NCI-H748 treated with DMSO at 0.1 percent for 48 hours (cell line): ENCODE measurements at places on chromosomes 1 and 21.

GRCh38 chr1:15966081-15966955 is 9.6 kb downstream of the ZBTB17 start:
- DNase-seq: no peak

GRCh38 chr1:38153778-38154470 is 107.3 kb upstream of the POU3F1 start:
- DNase-seq: no peak

DNA sequence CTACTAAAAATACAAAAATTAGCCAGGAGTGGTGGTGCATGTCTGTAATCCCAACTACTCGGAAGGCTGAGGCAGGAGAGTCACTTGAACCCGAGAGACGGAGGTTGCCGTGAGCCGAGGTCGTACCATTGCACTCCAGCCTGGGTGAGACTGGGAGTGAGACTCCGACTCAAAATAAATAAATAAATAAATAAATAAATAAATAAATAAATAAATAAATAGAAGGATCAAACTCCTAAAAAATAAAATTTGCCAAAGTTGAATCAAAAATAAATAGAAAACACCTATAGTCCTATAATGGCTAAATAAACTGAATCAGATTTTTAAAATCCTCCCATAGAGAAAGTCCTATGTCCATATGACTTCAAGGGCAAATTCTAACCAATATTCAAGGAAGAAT is 15.2 kb upstream of the PEX19 start:
- DNase-seq: no peak

DNA sequence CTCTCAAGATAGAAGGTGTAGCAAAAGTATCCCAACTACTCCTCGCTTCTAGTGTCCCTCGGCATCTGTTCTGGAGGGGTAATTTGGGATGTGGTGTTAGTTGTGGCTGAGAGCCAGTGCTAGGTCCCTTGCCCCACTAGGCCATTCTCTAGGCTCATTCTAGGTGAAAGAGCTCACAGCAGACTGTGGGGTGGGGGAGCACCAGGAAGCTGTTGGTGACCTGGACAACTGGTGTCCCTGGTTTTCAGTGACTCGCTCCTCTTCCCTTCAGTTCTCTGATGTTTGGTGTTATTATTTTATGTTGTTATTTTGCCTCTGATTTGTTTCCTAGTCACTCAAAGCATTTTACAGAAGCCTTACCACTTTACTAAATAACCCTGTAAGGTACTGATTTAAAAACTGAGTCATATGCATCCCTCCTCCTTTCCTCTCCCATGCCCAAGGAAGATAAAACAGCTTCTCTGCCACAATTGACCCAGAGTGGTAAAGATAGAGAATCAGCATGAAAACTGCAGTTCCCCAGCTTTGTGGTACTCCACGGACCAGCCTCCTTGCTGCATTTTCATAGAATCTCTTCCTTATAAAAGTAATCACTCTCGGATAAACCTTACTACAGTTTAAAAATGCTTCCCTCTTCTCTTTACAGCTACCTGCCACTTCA is 14.1 kb downstream of the DYRK3 start:
- DNase-seq: no peak

GRCh38 chr1:75334876-75335389 is 200.7 kb downstream of the LHX8 start:
- DNase-seq: no peak

DNA sequence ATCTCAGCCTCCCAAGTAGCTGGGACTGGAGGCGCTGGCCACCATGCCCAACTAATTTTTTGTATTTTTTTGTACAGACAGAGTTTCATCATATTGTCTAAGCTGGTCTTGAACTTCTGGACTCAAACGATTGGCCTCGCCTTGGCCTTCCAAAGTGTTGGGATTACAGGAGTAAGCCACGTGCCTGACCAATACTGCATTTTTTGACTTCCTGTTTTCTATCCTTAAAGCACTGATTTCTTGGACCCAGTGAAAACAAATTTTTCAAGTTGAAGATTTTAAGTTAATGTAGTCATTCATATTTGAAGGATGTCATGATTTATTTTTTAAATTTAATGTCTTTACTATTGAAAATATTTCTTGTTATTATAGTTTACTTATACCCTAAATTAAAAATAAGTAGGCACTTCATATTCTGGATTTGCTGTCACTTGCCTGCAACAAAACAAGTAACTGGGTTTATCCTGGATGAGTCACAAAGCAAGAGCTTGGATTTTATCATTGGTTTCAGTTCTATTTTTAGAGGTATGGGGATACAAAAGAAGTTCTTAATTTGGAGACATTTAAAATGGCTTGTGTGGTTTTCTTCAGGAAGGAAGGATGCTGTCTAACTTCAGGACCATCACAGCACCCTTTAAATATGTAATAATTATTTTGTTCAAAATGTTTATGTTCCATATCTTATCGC is 2.2 kb upstream of the VPS45 start:
- DNase-seq: no peak

DNA sequence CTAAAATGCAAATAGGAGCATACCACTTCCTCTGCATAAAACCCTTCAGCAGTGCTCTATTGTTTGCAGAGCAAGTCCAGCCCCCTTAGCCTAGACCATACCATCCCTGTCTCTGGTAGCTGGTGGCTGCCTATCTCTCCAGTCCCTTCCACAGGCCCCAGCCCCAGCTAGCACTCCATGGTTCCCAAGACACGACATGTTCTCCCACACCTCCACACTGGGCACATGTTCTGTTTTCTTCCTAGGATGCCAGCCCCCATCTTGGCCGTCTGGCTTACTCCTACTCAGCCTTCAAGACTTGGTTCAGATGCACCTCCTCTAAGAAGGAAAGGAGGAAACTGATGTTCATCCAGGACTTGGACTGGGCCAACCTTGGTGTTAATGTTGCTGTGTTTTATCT is 108.4 kb downstream of the BEND5 start:
- no peak for DNase-seq

- no peak for DNase-seq
Measured at GRCh38 chr1:233361876-233362275, 34.4 kb downstream of the MAP3K21 start.

GRCh38 chr1:94621395-94621794 is 79.8 kb upstream of the F3 start:
- no peak for DNase-seq

- DNase-seq: no peak
Measured at GRCh38 chr21:37460196-37460595, 93.6 kb downstream of the DYRK1A start.

DNA sequence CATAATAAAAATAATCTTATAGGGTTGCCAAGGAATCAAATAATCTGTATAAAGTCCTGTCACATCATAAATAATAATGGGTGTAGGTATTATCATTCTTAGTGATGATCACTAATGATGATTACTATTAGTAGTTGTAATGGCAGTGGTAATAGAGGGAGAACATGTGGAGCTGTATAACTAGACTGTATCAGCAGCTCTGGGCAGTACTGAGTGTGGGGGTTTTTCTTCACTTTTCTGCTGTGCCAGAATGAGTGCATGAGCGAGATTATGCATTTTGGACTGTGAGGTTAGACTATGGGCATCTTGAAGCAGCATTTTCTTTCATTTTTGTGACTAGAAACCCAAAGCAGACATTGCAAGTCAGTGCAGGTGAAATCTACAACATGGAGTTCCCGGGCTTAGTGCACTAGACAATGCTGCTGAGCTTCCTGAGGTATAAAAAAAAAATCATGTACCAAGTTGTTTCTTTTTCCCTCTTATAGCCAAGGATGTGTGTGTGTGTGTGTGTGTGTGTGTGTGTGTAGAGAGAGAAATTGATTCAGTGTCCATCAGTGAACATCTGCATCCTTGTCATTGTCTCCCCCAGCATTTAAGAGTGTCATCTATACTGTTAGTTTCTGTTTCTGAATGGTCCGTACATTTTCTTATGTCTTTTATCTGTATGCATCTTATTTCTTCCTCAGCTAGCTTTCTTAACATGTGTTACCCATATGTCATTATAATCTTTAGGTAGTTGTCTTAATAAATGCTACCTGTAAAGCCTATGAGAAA is 86.6 kb downstream of the GIPC2 start:
- no peak for DNase-seq

DNA sequence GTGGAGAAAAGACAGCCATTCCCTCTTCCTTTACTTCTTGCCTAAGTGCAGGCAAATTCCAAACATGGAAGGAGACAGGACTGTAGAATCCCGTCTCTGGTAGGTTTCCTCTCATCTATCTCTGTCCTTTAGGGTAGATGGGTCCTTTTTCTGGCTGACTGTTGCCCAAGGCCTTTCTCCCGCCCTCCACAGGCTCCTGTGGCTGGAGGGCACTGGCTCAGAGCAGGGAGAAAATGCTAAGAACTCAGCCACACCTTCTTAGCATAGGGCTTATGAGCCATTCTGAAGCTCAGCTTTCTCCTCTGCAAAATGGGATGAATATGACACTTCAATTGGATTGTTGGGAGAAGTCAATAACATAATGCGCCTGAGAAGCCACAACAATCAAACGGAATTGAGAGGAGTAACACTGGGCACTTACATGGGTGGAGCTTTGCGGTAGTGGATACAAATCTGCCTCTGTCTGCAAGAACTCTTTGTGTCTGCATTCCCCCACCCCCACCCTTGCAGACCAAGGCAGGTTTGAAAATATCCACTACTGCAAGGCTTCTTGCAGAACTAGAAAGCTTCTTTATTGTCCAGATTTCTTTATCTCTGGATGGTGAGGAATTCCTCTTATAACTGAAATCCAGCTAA is 94.7 kb downstream of the CSMD2 start:
- no peak for DNase-seq

GRCh38 chr1:112686835-112687234 is 12.4 kb downstream of the MOV10 start:
- DNase-seq: no peak

GRCh38 chr1:91706140-91706957 is 179.6 kb downstream of the TGFBR3 start:
- DNase-seq: no peak

DNA sequence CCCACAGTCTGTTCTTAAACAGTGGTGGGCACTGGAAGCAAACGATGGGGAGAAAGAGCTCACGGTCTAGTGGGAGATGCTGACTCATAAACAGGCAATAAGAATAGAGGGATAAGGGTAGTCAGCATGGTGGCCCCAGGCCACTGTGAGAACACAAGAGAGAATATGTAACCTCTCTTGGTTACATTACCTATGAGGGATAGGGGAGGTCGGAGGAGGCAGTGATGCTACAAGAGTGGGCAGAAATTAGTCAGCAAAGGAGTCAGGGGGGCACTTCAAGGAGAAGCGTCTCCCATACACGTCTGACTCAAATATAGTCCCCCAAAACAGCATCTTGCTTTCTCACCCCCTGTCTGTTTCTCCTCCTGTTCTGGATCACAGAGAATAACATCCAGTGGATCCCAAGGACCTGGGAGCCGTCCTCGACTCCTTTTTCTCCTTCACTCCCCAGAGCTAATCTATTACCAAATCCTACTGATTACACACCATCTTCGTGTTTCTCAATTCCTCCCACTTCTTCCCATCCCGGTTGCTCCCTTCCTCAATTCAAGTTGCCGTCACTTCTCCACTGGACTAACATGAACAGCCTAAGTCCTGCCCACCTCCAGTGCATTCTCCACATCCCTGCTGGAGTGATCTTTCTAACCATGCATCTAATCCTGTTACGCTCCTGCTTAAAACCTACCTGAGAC is 2.1 kb downstream of the SLAMF8 start:
- no peak for DNase-seq

DNA sequence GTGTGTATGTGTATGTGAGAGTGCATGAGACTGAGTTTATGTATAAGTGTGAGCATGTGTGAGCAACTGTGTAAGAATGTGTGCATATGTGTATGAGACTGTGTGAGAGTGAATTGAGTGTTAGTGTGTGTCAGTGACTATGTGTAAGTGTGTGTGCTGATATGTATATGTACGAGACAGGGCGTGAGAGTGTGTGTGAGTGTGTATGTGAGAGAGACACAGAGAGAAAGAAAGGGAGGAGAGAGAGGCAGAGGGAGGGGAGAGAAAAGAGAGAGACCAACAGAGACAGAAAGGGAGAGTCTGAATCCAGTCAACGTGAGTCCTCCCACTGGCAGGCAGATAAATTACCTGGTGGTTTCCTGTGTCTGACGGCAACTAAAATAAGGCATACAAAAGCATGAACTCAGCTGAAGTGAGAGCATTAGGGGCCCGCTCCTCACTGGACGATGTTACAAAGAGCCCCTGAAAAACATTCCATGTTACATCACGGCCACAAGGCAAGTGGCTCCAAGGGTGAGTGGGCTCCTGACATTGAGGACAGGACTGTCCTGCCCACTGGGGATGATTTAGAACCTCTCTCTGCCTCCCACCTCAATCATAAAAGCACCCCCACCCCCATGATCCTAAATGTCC is 66.6 kb upstream of the TIAM1 start:
- no peak for DNase-seq

DNA sequence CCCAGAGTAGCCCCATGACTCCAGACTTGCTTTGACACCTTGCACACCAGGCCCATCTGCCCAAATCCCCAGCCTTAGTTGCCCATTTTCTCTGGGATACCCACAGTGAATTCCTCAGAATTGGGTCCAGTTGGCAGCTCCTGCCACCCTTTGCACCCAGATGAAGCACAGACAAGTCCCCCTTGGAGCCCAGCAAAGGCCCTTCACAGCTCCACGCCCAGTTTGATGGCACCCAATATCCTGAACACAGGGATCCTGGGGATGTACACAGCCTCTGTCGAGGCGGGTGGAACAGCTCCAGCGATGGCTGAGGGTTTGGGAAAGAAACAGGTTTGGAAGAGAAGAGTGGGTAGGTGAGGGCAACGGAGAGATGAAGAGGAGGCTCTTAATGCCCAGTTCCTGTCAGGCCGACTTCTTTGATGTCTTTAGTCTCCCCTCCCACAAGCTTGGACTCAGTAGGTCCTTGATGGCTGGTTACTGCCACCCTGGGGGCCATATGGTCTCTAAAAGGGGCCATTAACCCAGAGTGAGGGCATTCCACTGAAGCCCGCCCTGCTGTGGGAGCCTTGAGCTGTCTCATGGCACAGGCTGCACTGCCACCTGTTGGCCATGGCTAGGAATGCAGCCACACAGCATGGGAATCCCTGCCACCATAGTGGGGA is 21.7 kb downstream of the TMEM53 start:
- DNase-seq: peak; percentile 23

DNA sequence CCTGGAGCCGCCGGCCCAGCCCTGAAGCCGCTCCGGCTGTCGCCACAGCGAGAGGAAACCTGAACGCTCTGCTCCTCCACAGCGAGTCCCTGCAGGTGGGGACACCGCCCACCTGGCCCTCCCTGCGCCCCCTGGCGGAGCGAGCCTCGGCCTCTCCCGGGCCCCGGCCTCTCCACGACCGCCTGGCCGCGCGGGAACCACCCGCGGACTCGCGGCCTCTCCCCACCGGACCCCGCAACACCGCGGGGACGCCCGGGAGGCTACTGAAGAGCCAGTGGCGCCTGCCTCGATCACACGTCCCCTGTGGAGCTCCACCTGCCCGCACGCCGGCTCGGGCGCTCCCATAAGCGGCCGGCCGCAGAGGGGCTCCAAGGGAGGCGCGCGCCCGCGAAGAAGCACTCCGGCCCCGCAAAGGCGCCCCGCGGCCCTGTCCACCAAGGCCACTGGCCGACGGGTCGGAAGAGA is 109.6 kb downstream of the KCNN3 start:
- peak; percentile 28 for DNase-seq
